Thyroid gland (tissue), 4 donors: ENCODE measurements at places on chromosomes 2 and 18. TPM values are rescaled to one million over a fixed set of nuclear protein-coding genes. Genes with fewer than 3 reads are reported as not detected.
A peak's percentile ranks its signal among the peaks of the same experiment; 100 is the strongest.

GRCh38 chr2:224786848-224787247, 70.7 kb upstream of the CCDC195 start:
- no peak for DNase-seq
- H3K4me1 ChIP-seq = no peaks in the 10 kb centered on the region
- no peak overlapping the region for H3K27ac ChIP-seq
- no peak overlapping the region for H3K4me3 ChIP-seq

GRCh38 chr18:13406049-13406615, 187.6 kb downstream of the LDLRAD4 start:
- no peaks in the 10 kb centered on the region for H3K27me3 ChIP-seq
- H3K4me1 ChIP-seq = no peaks in the 10 kb centered on the region
- DNase-seq = no peak
- no peaks in the 10 kb centered on the region for H3K36me3 ChIP-seq

- no peak overlapping the region for H3K4me3 ChIP-seq
- no peaks in the 10 kb centered on the region for H3K36me3 ChIP-seq
- H3K4me1 ChIP-seq = peaks cover 8% of the 10 kb centered on the region
These were observed 4.3 kb downstream of the SMYD5 start for GRCh38 chr2:73218298-73218697.

DNA sequence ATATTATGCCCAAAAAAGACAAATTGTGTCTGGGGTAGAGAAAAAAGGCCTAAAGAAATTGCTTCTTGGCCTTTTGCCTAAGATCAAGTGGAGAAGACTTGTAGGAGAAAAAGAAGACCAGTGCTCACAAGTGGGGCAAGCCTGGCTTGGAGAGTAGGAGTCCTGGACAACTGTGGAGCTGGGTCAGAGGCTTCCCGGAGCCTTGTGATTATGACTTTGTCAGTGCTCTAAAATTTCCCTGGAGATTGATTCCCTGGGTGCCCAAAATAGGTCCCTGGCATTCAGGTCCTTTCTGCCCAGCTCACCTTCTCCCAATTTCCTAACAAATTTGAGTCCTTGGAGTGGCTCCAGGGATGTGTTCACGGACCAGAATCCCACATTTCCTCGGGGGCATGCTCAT, 787 bp upstream of the TRIM54 start:
- H3K27me3 ChIP-seq = no peaks in the 10 kb centered on the region
- H3K4me3 ChIP-seq = no peak overlapping the region

GRCh38 chr2:46184794-46185583, 112.2 kb upstream of the EPAS1 start:
- DNase-seq = no peak
- no peak overlapping the region for H3K4me3 ChIP-seq
- no peaks in the 10 kb centered on the region for H3K27me3 ChIP-seq

- no peak overlapping the region for H3K4me3 ChIP-seq
- H3K27ac ChIP-seq = no peak overlapping the region
- no peaks in the 10 kb centered on the region for H3K27me3 ChIP-seq
These were observed 31.3 kb downstream of the DARS1 start for GRCh38 chr2:135954020-135954601.

DNA sequence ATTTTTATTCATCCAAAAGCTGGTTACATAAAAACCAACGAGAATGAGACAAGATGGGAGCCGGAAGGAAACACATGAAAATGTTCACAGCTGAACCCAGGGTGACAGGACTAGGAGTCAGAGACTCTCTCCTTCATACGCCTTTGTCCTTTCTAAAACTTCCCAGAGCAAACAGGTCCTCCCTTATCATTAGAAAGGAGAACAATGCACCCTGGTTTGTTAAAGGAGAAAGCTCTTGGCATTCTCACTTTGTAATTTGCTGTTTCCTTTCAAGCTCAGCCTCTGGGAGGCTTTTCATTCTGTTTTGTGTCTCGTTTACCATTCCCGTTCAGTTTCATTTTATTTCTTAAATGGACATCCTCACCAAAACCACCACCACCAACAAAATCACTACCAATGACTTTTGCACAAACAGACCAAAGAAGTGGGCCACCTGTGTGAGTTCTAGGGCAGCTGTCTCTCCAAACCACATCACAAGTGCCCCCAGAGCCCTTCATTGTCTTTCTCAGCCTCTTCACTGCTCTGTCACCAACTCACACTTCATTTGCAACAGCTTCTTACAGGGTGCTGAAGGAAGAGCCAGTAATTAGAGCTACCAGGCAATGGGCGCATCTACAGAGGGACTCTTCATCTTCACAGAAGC, 105.3 kb downstream of the HDAC4 start:
- no peak for DNase-seq
- no peak overlapping the region for H3K4me3 ChIP-seq
- no peaks in the 10 kb centered on the region for H3K36me3 ChIP-seq
- no peaks in the 10 kb centered on the region for H3K27me3 ChIP-seq

GRCh38 chr18:54357660-54358494, at the start of the genes C18orf54 and STARD6:
Gene C18orf54, plus strand, starts transcription at chr18:54357906. Its CDS starts 2,667 bp downstream, at chr18:54360573.
Gene STARD6, minus strand, starts transcription at chr18:54357858. Its CDS starts 3,285 bp downstream, at chr18:54354573.
- no peaks in the 10 kb centered on the region for H3K27me3 ChIP-seq
- no peaks in the 10 kb centered on the region for H3K36me3 ChIP-seq
- H3K4me3 ChIP-seq = peak within 1 kb of the TSS; percentile 66
- peak; percentile 78 for DNase-seq

GRCh38 chr2:88824951-88825350, 133.5 kb downstream of the RPIA start:
- no peak for DNase-seq
- no peaks in the 10 kb centered on the region for H3K4me1 ChIP-seq
- H3K4me3 ChIP-seq = no peak overlapping the region
- H3K36me3 ChIP-seq = no peaks in the 10 kb centered on the region

DNA sequence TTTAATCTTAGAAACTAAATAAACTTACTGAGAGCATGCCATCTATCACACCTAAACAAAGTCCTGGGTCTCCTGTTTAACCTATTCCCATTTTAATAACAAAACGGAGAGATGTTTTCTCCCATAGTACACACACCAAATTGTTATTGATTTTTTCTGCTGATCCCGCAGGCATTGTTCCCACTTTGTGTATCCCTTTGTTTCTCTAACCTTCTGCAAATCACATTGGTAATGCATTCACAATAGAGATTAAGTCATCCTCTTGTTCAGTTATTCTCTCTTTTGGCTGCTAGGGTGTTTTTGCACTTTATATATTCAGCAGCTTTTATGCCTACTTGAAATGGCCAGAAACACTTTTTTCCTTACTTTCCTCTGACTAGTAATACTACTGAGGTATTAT, 1071.9 kb upstream of the CDH2 start:
- H3K4me3 ChIP-seq = no peak overlapping the region
- H3K27me3 ChIP-seq = no peaks in the 10 kb centered on the region
- H3K27ac ChIP-seq = no peak overlapping the region

DNA sequence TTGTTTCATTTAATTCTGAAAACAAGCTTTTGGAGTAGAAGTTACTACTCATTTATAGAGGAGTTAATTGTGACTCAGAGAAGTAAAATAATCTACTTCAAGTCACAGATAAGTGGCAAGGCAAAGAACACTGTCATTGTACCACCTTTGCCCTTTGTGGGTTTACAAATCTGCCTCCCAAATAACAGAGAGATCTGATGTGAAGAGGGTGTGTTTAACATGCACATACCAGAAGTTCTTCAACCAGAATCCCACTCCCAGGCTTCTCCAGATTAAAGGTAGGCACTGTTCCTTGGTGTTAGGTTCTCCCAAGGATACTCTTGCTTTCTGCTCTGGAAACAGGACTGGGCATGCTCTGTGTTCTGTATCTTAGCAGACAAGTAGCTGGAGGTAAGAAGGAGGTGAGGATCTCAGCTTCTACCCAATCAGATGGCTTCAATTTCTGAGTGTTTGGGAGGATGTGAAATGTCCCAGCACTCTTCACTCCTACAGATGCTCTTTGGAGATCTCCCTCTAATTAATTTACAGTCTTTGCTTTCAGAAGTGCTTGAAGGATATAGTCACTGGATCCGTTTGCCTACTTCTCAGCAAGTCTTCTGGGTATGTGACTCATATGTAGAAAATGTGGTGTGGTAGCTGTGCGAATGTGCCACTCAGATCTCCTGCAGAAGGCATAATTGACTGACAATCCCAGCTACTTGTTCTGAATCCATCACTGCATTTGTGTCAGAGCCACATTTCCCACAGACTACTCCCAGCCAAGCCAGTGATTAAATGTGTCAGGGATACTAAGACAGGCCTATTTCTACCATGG, 111.1 kb downstream of the KLHL14 start:
- no peak for DNase-seq
- no peaks in the 10 kb centered on the region for H3K36me3 ChIP-seq
- no peaks in the 10 kb centered on the region for H3K27me3 ChIP-seq
- no peaks in the 10 kb centered on the region for H3K4me1 ChIP-seq
- no peak overlapping the region for H3K27ac ChIP-seq

GRCh38 chr18:48721312-48721711, 182.5 kb downstream of the CTIF start:
- no peaks in the 10 kb centered on the region for H3K27me3 ChIP-seq
- H3K4me1 ChIP-seq = no peaks in the 10 kb centered on the region
- no peak overlapping the region for H3K4me3 ChIP-seq

DNA sequence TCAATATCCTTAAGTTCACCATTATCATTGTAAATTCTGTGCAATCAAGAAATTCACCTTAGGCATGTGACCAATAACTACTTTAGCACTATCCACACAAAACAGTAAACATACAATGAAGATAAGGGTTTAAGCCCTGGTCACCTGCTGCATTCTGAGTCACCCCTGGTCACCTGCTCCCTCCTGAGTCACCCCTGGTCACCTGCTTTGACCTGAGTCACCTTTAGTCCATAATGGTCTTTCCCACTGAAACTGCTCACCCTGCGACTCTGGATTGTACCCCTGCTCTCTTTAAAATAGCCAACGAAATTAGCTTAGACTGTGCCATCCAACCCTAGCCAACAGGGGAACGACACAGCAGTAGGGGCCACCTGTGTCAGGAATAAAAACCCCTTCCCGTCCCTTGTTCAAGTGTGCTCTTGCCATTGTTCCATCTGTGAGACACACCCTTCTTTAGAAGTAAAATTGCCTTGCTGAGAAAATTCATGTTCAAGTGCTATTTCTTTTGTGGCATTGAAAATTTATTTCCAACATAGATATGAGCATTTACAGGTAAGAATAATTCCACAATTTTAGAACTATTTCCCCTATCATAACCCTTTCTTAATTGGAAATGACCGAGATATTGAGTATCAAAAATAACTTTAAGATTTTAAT, 902.8 kb downstream of the DSC3 start:
- H3K27me3 ChIP-seq = no peaks in the 10 kb centered on the region
- no peaks in the 10 kb centered on the region for H3K36me3 ChIP-seq
- no peak overlapping the region for H3K27ac ChIP-seq
- H3K4me3 ChIP-seq = no peak overlapping the region

Gene IL37
- total RNA-seq = not detected

Gene CFAP53
- total RNA-seq = 2.7 TPM

Gene CKAP2L
- 0.22 TPM for total RNA-seq

Gene STK16
- total RNA-seq = 33.0 TPM

Gene ACMSD
- total RNA-seq = not detected

Gene AKAIN1
- not detected for total RNA-seq
